ENCODE measurements at places on chromosomes 1 and 21.

- no peaks in the 10 kb centered on the region for H3K36me3 ChIP-seq
- H3K4me3 ChIP-seq: no peak overlapping the region
- H3K27me3 ChIP-seq: no peaks in the 10 kb centered on the region
- peak overlapping the region; percentile 3 for H3K27ac ChIP-seq
- peak; percentile 14 for DNase-seq
Observed at GRCh38 chr1:84847253-84848250, 45.5 kb downstream of the LPAR3 start.

DNA sequence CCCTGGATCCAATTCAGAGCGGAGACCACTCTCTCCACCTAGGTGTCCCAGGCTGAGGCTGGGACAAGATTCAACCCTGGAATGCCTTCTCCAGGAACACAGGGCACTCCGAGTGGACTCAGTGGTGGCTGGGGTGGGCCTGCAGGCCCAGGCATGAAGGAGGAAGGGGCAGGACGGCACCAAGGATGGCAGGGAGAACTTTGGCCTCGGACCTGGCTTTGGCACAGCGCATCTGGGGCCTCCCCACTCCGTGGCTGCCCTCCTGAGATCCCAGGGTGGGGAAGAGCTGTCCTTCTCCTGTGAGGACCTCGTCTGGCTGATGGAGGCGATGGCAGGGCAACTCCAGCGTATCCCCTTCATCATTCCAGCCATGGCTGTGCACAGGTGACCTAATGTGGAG lies 35.6 kb downstream of the DHCR24 start:
- no peaks in the 10 kb centered on the region for H3K4me1 ChIP-seq
- H3K27ac ChIP-seq: no peak overlapping the region

- no peak for DNase-seq
- no peaks in the 10 kb centered on the region for H3K27me3 ChIP-seq
- peak overlapping the region; percentile 21 for H3K4me3 ChIP-seq
- H3K27ac ChIP-seq: peak overlapping the region; percentile 64
- peaks cover 38% of the 10 kb centered on the region for H3K4me1 ChIP-seq
Observed at GRCh38 chr1:26119892-26120608, 8.4 kb downstream of the PDIK1L start.

DNA sequence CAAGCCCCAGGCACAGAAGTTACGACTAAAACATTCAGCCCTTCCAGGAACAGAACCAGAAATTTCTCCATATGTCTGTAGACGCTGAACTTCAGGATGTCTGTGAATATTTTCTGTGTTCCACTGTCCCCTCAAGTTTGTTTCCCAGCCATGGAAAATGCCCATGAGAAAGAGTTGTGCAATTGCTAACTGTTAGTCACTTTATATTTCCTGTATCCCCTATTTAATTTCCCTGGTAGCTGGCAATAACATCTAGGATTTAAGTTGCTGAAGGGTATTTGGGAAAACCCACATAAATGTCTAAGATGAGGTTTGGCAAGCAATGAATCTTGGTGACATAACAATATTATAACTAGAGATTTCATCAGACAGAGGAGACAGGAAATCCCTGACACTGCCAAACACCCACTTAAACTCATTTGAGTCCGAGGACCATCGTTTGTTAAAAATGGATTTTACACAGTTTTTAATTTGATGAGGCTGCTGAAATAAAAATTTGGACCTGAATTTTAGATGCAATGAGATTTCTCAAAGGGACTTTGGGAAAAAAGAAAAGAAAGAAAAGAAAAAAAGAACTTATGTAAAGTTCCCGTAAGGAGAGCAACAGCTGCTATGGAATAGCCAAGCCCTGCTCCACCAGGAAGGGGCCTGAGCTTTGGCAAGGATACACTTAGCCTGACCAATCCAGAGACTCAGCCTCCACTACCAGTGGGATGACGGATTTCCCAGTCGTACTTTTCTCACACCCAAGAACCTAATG lies 21.8 kb upstream of the ERRFI1 start:
- H3K27ac ChIP-seq: peak overlapping the region; percentile 20
- peaks cover 5% of the 10 kb centered on the region for H3K27me3 ChIP-seq
- no peak for DNase-seq
- peaks cover 32% of the 10 kb centered on the region for H3K4me1 ChIP-seq

Measured in activated naive CD8-positive, alpha-beta T cell treated with anti-CD3 and anti-CD28 coated beads, Interleukin-2, amount 50 U/mL, for 24 hours (primary cell).